ENCODE measurements at places on chromosomes 1 and 21.

GRCh38 chr1:2625311-2625710 lies 7.5 kb downstream of the MMEL1 start:
- no peak for DNase-seq

DNA sequence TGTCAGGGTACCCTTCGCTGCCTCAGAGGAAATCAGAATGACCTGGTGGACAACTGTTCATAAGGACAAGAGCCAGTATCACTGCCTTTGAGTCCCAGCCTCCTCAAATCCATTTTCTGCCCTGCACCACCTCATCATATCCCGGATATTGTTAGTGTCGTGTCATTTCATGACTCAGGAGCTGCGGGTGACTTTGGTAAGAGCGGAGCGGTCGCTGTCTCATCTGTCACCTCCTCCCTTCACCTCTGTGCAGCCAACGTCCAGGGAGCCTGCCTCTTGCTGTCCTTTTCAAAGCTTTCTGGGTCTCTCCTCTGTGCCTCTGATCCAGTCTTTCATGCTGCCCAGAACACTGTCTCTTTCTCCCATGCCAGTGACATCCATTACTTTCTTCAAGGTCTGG lies 7.0 kb upstream of the C1orf198 start:
- no peak for DNase-seq

GRCh38 chr21:34201481-34201858 lies 128.1 kb downstream of the MRPS6 start:
- no peak for DNase-seq

DNA sequence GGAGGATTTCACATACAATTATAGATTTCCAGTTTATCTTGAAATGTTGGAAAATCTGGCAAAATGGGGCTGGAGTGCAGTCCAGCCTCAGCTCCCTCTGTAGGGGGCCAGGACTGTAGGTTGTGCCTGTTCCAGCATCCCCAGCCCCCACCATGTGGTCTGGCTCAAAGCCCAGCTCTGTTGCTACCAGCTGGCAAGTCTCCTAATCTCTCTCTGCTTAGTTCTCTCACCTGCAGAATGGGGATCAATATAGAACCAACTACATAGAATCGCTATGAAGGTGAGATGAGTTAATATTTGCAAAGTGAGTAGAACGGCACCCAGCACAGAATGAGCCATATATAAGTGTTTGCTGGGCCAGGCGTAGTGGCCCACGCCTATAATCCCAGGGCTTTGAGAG lies 50.0 kb upstream of the TARDBP start:
- DNase-seq: no peak

DNA sequence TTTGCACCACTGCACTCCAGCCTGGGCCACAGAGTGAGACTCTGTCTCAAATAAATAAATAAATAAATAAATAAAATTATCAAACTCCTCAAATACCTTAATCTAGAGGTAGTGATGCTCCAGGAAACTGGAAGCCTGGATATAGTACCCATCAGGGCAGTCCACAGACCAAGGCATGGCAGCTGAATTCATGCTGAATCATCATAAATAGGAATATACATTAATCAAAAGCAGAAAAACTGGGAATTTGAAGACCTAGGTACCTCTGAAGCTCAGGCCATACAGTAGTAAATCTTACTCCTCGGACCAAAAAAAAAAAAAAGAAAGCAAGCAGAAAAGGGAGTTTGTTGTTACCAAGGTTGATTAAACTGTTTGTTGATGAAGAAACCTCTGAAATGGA lies 184.2 kb upstream of the CHODL start:
- no peak for DNase-seq

GRCh38 chr1:150567717-150568593 lies 11.5 kb downstream of the MCL1 start:
- peak; percentile 53 for DNase-seq

GRCh38 chr21:40208948-40209345 lies 341.7 kb downstream of the PCP4 start:
- DNase-seq: no peak

GRCh38 chr1:63663301-63663700 lies 70.1 kb downstream of the PGM1 start:
- DNase-seq: no peak

GRCh38 chr1:88892357-88892877 lies 1.1 kb upstream of the GTF2B start:
- DNase-seq: no peak

- DNase-seq: no peak
Measured at GRCh38 chr21:14405962-14406361, 23.0 kb upstream of the HSPA13 start.

- no peak for DNase-seq
Measured at GRCh38 chr1:234756066-234756774, 146.2 kb upstream of the IRF2BP2 start.

- no peak for DNase-seq
Measured at GRCh38 chr1:67700220-67700619, 15.2 kb downstream of the GADD45A start.

DNA sequence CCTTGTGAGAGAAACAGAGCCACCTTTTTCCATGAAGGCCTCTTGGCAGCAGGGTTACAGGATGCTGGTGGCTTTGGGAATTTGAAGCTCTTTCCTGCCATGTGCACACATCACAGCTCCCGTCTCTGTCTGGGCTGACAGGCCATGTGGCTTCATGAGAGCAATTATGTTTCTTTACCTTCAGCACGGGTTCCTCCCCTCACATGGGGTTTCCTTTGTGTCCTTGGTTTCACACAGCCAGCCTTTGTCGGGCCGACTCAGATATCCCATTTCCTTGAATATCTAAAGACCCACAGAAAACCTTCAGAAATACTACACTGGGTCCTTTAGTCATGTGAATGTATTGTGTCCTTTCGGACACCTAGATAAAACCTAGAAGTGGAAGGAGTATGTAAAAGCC lies 7.1 kb downstream of the CLIC6 start:
- DNase-seq: no peak

GRCh38 chr1:66266756-66267155 lies 267.2 kb upstream of the SGIP1 start:
- DNase-seq: no peak

GRCh38 chr1:89999208-89999607 lies 4.3 kb downstream of the ZNF326 start:
- DNase-seq: no peak

- no peak for DNase-seq
Measured at GRCh38 chr1:28578696-28579218, 13.3 kb upstream of the RAB42 start.

DNA sequence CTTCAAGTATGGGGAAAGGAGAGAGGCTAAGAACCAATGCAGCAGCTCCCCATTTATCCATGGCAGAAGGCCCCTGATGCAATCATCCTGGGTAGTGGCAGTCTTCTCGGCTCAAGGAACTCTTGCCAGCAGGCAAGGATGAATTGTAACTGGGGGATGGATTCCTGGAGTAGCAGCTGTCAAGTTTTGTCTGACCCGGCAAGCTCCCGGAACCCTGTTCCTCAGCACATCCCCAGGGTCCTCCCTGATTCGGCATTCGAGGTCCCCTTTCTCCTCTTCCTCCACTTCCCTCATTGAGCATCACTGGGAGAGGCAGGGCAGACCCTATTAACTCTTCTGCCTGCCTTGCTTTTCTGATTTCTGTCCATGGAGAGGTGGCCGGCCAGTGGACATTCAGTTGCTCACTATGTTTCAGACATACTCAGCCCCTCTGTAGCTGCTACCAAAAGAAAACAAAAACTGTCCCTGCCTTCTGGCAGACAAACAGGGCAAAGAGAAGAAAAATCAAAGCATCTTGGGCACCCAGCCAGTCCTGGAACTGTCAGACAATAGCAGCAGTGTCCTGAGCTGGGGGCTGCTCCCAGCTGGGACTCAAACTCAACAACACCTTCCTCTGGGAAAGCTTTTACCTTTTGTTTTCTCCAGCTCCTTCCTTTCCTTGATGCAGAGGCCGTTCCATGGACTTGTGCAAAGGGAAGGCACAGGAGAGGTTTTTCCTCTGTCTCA lies 5.6 kb upstream of the PTCH2 start:
- no peak for DNase-seq

DNA sequence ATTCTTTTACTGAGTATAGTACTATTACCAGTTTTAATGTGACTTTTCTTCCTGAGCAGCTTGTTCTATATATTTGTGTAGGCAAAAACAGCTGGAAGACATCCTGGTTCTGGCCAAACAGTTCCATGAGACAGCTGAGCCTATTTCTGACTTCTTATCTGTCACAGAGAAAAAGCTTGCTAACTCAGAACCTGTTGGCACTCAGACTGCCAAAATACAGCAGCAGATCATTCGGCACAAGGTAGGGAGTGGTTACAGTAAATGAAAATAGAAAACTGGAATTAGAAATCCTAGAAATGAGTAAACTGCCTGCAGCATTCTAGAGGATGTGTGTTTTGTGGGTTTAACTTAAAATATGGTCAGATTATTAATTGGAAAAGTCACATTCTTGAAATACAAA lies 64.1 kb upstream of the BMP8A start:
- DNase-seq: no peak

- no peak for DNase-seq
Measured at GRCh38 chr1:27356619-27357280, 10.0 kb downstream of the MAP3K6 start.

DNA sequence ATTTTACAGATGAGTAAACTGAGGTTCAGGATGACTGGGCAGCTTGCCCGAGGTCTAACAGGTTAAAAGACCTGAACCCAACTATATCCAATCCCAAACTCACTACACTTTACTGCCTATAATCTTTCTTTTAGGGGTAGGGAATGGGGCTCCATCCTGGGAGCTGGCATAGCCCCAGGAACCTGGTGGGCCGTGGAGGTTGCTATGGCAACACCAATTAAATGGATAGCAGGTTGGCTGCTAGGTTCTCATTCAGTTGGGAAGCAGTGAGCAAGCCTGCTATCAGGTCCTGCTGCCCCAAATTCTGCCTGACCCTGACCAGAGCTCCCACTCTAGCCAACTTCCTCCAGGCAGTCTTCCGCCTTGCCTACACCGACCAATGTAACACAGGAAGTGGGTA lies 40.9 kb downstream of the LRP8 start:
- DNase-seq: no peak

DNA sequence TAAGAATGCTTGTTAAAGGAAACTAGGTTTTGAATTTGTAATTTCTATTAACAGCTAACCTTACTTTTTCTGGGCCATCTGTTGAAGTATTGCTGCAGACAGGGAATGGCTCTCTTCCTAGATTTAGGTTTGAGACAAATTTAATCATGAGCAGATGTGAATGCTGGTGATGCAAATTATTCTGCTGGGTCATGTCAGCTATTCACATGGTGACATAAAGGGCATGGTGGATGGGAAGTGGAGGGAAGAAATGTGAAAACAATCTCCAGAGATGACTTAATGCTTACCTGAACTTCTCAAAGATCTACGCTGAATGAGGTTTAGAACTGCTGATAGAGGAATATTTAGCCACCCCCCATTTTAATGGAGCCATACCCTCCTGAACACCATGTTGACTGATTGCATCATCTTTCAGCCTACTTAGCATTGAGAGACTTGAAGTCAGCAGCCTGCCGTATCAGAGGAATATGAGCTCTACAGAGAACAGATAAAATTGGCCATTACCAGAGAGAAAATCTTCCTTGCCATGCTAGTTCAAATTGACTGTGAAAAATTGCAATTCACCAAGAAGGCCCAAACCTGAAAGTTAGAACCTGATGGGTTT lies 138.8 kb downstream of the HHAT start:
- DNase-seq: no peak

DNA sequence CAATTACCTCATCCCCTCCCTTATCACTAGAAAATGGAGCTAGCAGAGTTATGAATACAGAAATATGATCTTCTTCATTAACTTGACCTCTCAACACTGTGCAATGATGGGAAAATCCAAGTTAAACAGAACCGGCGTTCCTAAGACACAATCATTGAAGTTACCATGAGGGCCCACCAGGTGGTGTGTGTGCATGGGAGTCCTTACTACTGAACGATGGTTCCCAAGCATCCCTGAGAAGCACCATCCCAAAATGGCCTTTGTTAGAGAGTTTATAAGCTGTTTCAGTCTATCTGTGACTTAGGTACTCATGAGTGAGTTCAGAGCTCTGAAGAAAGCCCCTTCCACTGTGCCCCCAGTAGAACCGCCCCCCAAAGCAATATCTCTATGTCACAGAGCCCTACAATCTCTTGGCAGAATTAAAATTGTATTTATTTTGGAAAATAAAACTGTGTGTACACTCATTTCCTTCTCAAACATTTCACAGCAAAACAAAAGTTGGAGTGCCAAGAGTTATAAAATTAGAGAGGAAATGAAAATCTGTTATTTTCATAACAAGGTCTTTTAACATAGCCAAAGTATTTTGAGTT lies 56.8 kb downstream of the PLD5 start:
- DNase-seq: no peak

- no peak for DNase-seq
Measured at GRCh38 chr1:211333906-211334305, 7.3 kb downstream of the TRAF5 start.

DNA sequence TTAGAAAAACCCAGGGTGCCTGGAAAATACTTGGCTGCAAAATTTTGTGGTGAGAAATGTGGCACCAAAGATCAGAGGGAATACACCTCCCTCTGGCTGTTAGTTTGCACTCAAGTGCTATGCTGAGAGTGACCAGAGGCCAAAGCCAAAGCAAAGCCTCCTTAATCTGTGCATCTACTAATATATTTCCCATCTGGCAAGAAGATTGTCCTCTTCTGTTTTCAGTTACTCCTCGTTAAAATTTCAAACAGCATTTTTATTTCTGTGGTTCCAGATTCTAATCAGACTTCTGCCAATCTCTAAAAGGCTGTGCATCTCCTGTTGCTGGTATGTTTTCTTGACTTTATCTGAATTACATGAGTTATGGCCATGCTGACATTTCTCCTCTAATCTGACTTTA lies 327.4 kb downstream of the TBX15 start:
- DNase-seq: no peak

GRCh38 chr1:86068271-86068721 lies 88.3 kb downstream of the COL24A1 start:
- no peak for DNase-seq

- DNase-seq: no peak
Measured at GRCh38 chr1:182389619-182390047, 2.0 kb downstream of the GLUL start.

- no peak for DNase-seq
Measured at GRCh38 chr1:20775700-20776099, 11.4 kb downstream of the HP1BP3 start.

- no peak for DNase-seq
Measured at GRCh38 chr1:55928576-55928975, 650.8 kb downstream of the PLPP3 start.

- no peak for DNase-seq
Measured at GRCh38 chr1:152251391-152251790, 27.4 kb upstream of the HRNR start.

DNA sequence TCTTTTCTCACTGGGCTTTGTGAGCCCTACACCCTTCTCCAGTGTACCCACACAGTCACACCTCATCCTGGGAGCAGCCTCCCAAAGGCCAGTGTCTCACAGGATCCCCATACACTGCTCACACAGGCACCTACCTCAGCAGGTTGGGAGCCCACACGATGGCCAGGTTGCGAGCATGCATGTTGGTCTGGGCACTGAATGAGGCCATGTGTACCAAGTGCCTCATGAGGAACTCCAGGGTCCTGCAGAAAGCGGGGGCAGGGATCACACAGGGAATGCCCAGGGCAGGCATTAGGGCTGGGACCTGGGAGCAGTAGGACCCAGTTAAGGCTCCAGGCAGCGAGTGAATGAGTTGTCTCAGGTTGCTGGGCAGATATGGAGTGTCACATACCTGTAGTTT lies 8.5 kb upstream of the USF1 start:
- DNase-seq: no peak

- DNase-seq: no peak
Measured at GRCh38 chr1:200364091-200364759, 45.6 kb downstream of the ZNF281 start.
